Stimulated activated CD8-positive, alpha-beta memory T cell treated with anti-CD3 and anti-CD28 coated beads, Interleukin-4, amount 100 ng/mL, for 48 hours (primary cell): ENCODE measurements at places on chromosomes 4 and X.

GRCh38 chr4:56424697-56425514 lies 10.5 kb downstream of the PPAT start:
- no peak for DNase-seq

DNA sequence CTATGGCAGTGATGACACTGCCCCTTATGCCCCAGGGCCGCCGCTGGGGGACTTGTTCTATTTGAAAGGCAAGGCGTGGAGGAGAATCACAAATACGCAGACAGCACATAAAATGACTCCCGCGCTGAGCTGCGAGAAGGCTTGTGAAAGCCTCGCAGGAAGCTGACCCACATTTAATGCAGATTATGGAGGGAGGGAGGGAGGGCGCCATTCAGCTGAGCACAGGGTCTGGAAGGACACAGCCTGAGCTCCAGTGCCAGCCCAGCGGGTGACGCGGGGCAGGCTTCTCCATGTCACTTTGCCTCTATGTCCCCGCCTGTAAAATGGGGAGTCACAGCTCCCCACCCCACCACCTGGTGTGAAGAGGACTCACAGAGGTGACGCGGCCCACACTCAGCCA lies 14.3 kb downstream of the ABLIM2 start:
- DNase-seq: no peak

DNA sequence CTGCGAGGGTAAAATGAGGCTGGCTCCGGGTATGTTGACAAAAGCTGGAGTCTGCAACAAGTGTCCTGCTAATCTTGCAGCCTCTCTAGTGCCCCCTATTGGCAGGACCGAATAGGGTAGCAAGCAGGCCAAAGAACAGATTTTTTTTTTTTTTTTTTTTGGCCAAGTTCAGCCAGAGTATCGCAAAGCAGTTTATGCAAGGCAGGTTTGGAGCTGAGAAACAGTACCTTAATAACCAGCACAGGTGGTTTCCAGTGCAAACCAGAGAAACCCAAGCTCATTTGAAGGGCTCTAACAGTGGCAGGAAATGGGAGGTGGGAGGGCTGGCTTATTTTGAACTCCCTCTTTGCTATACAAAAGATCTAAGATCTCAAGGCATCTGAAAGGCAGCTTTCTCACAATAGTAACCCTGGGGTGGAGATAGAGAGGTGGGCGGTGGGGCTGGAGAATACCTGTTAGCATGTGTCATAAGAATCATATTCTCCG lies 38.2 kb upstream of the OCIAD2 start:
- peak; percentile 80 for DNase-seq

DNA sequence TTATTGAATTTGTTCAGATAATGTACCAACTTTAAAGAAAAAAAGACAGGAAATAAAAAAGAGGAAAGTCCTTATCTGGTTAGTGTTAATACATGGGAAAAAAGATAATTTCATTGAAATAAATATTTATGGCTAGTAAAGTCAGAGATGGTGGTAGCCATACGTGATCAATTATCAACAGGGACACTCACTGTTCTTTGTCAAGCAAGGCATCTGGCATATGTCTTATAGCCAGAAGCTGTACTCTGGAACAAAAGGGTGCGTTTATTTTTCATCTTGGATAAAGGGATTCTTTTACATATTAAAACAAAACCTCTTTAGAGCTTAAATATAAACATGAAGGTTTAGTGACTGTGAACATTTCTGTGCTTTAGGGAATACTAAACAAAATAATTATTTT lies 26.7 kb downstream of the HDX start:
- no peak for DNase-seq

- no peak for DNase-seq
Observed at GRCh38 chr4:182835006-182835740, 82.0 kb downstream of the DCTD start.
